Left lung (tissue), 14 donors: ENCODE measurements at places on chromosomes 13 and 19. TPM values are rescaled to one million over a fixed set of nuclear protein-coding genes. Genes with fewer than 3 reads are reported as not detected.

Gene FPR3
- total RNA-seq: 75.0 TPM

DNA sequence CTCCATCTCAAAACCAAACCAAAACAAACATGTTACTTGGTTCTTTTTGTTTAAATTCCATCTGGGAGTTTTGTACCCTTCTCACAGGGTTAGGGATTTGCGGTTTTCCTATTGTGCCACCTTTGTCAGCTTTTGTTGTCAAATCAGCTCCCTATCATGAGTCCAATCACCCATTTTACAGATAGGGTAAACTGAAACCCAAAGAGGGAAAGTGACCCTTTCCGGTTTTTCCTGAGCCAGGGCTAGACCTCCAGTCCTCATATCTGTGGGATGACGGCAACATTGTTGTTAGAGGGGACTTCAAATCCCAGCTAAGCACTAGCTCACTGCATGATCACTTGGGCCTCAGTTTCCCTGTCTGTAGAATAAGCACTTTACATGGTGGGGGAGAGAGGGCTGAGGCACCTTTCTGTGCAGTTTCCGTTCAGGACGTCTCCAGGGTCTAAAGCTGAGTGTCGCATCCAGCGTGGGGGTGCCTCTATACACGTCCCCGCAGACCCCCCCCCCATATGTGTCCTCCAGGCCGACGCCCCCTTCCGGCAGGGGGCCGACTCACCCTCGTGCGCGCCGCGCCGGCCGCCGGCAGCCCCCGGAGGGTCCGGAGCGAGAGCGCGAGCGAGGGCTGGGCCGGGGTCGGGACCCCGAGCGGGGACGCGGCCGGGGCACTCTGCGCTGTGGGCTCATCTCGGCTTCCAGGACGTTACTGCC lies 3.9 kb downstream of the CCDC194 start:
- no peaks in the 10 kb centered on the region for H3K27me3 ChIP-seq
- H3K27ac ChIP-seq: no peak overlapping the region
- H3K36me3 ChIP-seq: no peaks in the 10 kb centered on the region
- DNase-seq: no peak

- no peaks in the 10 kb centered on the region for H3K27me3 ChIP-seq
- H3K4me1 ChIP-seq: no peaks in the 10 kb centered on the region
- H3K27ac ChIP-seq: no peak overlapping the region
- no peak for DNase-seq
- H3K36me3 ChIP-seq: no peaks in the 10 kb centered on the region
Observed at GRCh38 chr13:54183728-54184127, 1155.1 kb downstream of the OLFM4 start.

- peak; percentile 58 for DNase-seq
- H3K4me3 ChIP-seq: no peak within 1 kb of the TSS
- H3K4me1 ChIP-seq: no peaks in the 10 kb centered on the region
- no peaks in the 10 kb centered on the region for H3K27me3 ChIP-seq
- no peaks in the 10 kb centered on the region for H3K36me3 ChIP-seq
- H3K27ac ChIP-seq: no peak within 1 kb of the TSS
Observed at GRCh38 chr19:15479391-15480345, at the start of gene PGLYRP2. TSS of gene PGLYRP2 (minus strand) at chr19:15479501. CDS start at chr19:15479371, 130 bp downstream.

DNA sequence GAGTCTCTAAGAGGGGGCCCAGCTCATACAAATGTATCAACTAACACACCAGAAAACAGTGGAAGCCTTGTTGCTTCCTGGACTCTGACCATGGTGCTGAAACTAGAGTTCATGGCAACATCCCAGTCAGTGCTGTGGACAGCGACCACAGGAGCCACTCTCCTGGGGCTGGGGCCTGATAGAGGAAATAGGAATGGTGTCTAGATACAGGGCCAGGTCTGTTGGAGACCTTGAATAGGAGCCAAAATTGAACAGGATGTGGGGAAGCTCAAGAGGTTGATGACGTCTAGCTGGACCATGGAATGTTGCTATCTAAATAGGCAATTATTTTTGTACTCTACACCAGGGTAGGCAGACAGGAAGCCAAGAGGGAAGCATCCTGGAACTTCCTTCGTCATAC lies 21.7 kb downstream of the LILRB4 start:
- H3K4me3 ChIP-seq: no peak overlapping the region
- no peak for DNase-seq
- peaks cover 73% of the 10 kb centered on the region for H3K27me3 ChIP-seq
- no peaks in the 10 kb centered on the region for H3K36me3 ChIP-seq
- H3K27ac ChIP-seq: no peak overlapping the region
